ENCODE measurements at places on chromosomes 2 and 18.
A peak's percentile ranks its signal among the peaks of the same experiment; 100 is the strongest.

DNA sequence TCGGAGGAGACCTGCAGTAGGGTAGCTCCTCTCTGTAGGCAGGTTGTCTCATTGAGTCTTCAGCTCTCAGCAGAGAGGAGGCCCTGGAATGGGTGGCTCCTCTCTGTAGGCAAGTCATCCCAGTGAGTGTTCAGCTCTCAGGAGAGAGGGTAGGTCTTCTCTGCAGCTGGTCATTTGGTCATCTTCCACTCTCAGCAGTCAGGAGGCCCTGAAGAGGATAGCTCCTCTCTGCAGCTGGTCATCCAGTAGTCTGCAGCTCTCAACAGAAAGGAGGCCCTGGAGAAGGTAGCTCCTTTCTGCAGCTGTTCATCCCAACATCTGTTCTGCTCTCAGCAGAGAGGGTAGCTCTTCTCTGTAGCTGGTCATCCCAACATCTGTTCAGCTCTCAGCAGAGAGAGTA, 26.0 kb upstream of the RUFY4 start:
- DNase-seq: no peak

DNA sequence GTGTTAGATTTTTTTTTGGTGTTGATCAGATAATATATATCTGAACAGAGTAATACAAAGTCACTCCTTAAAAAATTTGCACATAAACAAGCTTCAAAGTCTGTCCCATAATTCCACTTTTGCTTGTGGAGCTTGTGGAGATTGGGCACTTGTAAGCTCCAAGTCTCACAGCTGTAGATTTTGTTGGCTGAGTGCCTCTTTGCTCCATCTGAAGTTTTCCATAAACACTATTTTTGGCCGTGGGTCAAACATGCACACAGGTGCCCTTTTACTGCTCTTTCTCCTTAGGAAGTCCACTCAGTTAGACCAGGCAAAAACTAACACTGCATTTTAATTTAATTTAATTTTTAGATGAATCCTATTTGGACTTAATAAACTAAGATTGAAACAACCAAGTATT, 3.6 kb upstream of the KCNJ13 start:
- DNase-seq: no peak

DNA sequence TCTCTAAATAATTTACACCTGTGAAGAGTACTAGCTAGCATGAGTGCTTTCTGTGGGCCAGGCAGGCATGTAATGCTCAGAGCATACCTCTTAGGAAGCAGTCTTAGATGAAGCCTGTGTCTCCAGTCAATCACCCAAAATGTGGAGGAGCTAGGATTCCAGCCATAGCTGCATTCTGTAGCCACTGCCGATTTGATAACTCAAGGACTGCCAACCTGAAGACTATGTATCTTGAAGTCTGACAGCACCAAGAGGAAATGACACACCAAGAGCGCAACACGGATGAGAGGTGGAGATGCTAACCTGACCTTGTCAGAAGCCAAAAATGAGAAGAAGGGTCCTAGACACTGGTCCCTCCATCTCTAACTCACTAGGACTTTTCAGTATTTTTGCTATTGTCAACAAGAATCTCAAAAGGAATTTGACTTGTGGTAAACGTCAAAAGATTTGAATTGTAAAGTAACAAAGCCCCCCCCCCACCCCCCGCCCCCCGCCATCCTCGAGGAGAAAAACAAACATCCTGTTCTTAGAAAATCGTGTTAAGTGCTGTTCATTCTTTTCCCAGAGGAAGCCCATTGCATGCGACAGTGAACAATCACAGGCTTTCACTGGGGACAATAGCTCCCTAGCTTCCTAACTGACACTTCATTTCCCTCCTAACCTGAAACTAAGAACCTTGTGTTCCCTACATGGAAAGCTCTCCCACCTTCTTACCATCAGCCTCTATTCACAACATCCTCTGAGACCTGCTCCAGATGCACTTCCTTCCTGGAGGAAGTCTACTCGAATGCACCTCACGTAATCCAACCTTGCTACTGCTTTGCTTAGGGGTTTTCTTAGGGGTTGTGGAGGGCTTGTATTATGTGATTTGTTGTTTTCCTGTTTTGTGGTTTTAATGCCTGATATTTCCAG, 14.7 kb downstream of the CDC42EP3 start:
- DNase-seq: peak; percentile 35

- no peak for DNase-seq
Observed at GRCh38 chr2:241904791-241905710, 35.5 kb downstream of the RTP5 start.

GRCh38 chr2:148483665-148484064, 160.9 kb upstream of the EPC2 start:
- DNase-seq: no peak

DNA sequence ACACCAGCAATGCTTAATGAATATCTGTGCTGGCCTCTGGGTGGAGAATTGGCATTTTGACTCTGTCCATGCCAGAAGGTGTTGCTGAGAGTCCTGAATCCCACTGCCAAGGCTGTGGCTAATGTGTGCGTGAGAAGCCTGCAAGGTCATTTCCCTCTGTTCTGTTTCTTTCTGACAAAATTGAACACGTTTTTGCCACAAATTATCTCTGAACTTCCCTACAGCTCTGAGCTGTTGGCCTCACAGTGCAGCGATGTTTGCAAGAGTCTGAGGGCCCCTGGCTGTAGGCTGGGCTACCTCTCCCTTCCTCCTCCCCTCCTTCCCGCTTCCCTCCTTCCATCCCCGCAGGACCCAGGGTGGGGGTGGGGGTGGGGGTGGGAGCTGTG, 154.1 kb upstream of the HS6ST1 start:
- no peak for DNase-seq

- DNase-seq: peak; percentile 73
Observed at GRCh38 chr2:151423760-151424159, 14.1 kb downstream of the RIF1 start.

GRCh38 chr18:46152436-46152807, 48.2 kb downstream of the HAUS1 start:
- DNase-seq: no peak

- no peak for DNase-seq
Observed at GRCh38 chr2:239930871-239931771, 94.0 kb downstream of the NDUFA10 start.

DNA sequence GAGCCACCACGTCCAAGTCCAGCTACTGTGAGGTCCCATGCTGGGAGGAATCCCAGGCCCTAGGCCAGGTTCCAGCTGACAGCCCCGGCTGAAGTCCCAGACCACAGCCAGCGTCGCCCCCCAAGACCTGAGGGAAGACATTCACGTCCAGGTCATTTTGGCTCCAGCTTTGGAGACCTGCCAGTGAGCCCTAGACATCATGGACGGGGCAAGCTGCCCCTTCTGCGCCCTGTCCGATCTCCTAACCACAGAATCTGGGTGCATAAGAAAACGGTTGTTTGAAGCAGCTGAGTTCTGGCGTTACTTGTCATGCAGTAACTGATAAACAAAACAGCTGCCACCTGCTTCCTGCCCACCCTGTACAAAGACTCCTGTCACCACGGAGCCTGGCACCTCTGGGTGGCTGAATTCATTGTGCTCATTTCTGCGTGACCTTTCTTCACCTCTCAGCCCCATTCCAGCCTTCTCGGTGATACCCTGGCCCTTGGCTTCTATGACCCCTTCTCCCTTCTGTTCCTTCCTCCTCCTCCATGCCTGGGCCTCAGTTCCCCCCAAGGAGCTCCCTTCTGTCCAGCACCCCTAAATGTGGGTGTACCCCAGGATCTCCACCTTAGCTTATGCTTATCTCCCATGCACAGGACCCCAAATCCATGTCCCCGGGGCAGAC, 72.6 kb upstream of the SMAD7 start:
- no peak for DNase-seq

Data from CD4-positive, alpha-beta T cell treated with Interleukin-4 for 4 hours (primary cell).